ENCODE measurements at places on chromosomes 3 and 15. TPM values are rescaled to one million over a fixed set of nuclear protein-coding genes. Genes with fewer than 3 reads are reported as not detected.
A peak's percentile ranks its signal among the peaks of the same experiment; 100 is the strongest.

DNA sequence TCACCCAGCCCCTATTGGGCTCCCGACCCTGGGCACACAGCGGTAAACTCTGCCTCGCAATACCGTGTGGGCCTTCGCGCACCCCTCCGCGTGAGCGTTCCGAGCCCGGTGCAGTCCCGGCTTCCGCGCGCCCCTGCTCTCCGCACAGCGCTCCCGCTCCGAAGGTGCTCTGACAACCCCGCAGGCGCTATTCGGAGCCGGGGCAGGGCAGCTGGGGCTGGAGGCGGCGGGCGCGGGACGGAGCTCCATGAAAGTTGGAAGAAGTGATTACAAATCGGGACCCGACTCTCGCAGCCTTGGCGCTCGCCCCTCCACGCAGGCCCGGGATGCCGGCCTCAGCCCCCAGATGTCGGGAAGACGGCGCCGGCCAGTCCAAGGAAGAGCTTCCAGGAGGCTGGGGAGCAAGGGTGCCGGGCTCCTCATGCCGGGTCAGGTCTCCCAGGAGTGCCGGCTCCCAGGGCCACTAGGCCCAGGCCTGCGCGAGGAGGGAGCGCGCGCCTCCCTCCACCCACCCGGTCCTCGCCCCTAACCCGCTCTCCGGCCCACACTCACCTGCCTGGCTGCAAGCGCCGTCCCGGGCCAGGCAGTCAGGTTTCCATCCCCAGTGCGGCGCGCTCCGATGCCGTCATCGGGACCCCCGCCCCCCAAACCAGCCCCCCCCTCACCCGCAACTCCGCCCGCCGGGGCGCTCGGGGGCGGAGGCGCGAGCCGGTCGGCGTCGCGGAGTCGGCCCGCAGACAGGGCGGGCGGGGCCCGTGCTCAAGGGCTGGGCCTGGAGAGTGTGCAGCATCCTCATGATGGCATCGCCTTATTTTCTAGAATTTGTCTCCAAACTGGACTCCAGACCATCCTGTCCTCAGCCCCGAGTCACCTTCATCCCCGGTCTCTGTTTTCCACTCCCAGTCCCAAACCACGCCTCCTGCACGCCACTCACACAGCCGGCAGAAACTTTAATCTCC lies at the start of gene KIF7:
Gene KIF7, minus strand, starts transcription at position 621 of the 959 bp plus-strand sequence. CDS start 2,537 bp downstream, outside the sequence.
- H3K36me3 ChIP-seq = no peaks in the 10 kb centered on the region
- H3K4me1 ChIP-seq = peaks cover 18% of the 10 kb centered on the region
- peak within 1 kb of the TSS; percentile 82 for H3K27ac ChIP-seq
- peak within 1 kb of the TSS; percentile 92 for H3K4me3 ChIP-seq

DNA sequence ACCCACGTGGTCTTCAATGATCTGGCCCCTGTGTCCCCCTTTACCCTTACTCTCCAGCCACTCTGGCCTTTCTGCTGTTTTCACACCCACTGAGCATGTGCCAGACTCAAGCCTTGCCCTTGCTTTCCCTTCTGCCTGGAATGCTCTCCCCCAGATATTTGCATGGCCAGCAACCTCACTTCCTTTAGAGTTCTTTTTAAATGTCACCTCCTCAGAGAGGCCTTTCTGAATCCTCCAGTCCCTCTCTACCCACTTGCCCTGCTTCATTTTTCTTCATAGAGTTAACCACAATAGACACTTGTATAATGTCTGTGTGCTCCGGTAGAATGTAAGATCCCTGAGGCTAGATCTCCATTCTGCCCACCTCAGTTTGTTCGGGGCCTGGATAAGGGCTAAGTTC lies 39.4 kb upstream of the TIPARP start:
- H3K4me3 ChIP-seq = no peak overlapping the region
- H3K4me1 ChIP-seq = peaks cover 35% of the 10 kb centered on the region
- DNase-seq = no peak
- no peaks in the 10 kb centered on the region for H3K27me3 ChIP-seq
- H3K36me3 ChIP-seq = no peaks in the 10 kb centered on the region

- DNase-seq = no peak
- no peaks in the 10 kb centered on the region for H3K4me1 ChIP-seq
- H3K27ac ChIP-seq = no peak overlapping the region
- H3K27me3 ChIP-seq = peaks cover 17% of the 10 kb centered on the region
- H3K36me3 ChIP-seq = no peaks in the 10 kb centered on the region
Measured at GRCh38 chr15:69843276-69843899, 254.3 kb downstream of the TLE3 start.

Gene SST
- total RNA-seq = 1.6 TPM

- H3K27ac ChIP-seq = no peak overlapping the region
- H3K36me3 ChIP-seq = no peaks in the 10 kb centered on the region
- H3K4me1 ChIP-seq = no peaks in the 10 kb centered on the region
- H3K27me3 ChIP-seq = no peaks in the 10 kb centered on the region
- no peak overlapping the region for H3K4me3 ChIP-seq
- DNase-seq = no peak
Measured at GRCh38 chr15:60536314-60536713, 57.4 kb upstream of the ICE2 start.

- no peak overlapping the region for H3K27ac ChIP-seq
- H3K36me3 ChIP-seq = no peaks in the 10 kb centered on the region
- peaks cover 5% of the 10 kb centered on the region for H3K4me1 ChIP-seq
Measured at GRCh38 chr15:89127054-89127702, 38.9 kb downstream of the ABHD2 start.

- no peak overlapping the region for H3K27ac ChIP-seq
- H3K4me1 ChIP-seq = no peaks in the 10 kb centered on the region
- no peak overlapping the region for H3K4me3 ChIP-seq
Measured at GRCh38 chr15:49339656-49340055, 83.4 kb upstream of the FGF7 start.

DNA sequence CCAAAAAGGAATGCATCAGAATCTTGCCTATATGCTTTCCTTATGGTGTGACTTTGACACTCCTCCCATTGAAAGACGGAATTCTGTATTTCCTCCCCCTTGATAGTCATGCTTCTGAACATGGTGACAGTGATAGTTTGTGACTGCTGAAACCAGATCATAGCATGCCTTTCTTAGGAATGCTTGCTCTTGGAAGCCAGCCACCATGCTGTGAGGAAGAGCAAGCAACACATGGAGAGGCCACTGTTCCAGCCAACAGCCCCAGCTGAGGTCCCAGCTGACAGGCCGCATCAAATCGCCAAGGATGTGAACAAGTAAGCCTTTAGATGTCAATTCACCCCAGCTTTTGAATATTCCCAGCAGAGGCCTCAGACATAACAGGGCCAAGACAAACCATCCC lies 100.1 kb downstream of the IGF2BP2 start:
- no peaks in the 10 kb centered on the region for H3K36me3 ChIP-seq
- H3K4me3 ChIP-seq = no peak overlapping the region
- H3K27ac ChIP-seq = peak overlapping the region; percentile 27
- no peaks in the 10 kb centered on the region for H3K27me3 ChIP-seq

DNA sequence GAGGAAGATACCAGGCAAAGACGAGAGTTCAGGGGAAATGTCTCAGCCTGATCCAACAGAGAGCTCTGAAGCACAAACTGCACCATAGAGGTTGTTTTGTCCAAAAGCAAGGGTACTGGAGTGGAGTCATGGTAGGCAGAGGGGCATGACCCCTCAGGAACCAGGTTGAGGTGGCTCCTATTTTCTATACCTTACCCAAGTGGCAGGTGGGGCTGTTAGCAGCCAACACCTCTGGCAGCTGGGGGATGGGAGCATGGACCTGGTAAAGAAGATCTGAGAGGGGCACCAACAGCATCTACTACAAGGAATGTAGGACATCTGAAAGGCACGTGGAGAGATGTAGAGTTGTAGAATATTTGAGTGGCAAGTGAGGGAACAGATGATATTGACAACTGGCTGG lies 85.2 kb downstream of the GAP43 start:
- no peaks in the 10 kb centered on the region for H3K36me3 ChIP-seq
- H3K27ac ChIP-seq = no peak overlapping the region
- peaks cover 30% of the 10 kb centered on the region for H3K4me1 ChIP-seq
- no peak for DNase-seq
- no peaks in the 10 kb centered on the region for H3K27me3 ChIP-seq
- no peak overlapping the region for H3K4me3 ChIP-seq

DNA sequence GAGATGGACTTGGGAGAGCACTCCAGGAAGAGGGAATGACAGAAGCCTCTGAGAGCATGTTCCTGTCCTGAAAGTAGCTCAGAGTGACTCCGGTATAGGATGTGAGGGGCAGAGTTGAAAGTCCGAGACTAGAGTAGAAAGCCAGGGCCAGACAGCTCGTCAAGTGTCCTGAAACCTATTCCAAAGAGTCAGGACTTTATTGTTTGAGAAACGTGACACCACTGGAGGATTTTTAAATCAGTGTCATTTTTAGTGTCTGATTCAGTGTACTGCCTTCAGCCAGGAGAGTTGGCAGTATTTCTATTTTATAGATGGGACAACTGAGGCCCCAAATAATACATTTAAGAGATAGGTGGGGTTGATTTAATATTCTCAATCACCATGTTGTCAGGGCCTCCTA lies 1.6 kb upstream of the RBMS3 start:
- peak overlapping the region; percentile 87 for H3K4me3 ChIP-seq
- no peak overlapping the region for H3K27ac ChIP-seq
- H3K4me1 ChIP-seq = peaks cover 13% of the 10 kb centered on the region
- DNase-seq = no peak
- no peaks in the 10 kb centered on the region for H3K36me3 ChIP-seq

GRCh38 chr3:58567251-58567515 lies 10.0 kb downstream of the FAM107A start:
- H3K36me3 ChIP-seq = no peaks in the 10 kb centered on the region
- H3K4me1 ChIP-seq = peaks cover 27% of the 10 kb centered on the region
- no peak overlapping the region for H3K27ac ChIP-seq

- H3K27ac ChIP-seq = peak overlapping the region; percentile 55
- H3K4me1 ChIP-seq = peaks cover 17% of the 10 kb centered on the region
- peak; percentile 81 for DNase-seq
Measured at GRCh38 chr15:71115567-71116351, 488 bp downstream of the THSD4 start.

DNA sequence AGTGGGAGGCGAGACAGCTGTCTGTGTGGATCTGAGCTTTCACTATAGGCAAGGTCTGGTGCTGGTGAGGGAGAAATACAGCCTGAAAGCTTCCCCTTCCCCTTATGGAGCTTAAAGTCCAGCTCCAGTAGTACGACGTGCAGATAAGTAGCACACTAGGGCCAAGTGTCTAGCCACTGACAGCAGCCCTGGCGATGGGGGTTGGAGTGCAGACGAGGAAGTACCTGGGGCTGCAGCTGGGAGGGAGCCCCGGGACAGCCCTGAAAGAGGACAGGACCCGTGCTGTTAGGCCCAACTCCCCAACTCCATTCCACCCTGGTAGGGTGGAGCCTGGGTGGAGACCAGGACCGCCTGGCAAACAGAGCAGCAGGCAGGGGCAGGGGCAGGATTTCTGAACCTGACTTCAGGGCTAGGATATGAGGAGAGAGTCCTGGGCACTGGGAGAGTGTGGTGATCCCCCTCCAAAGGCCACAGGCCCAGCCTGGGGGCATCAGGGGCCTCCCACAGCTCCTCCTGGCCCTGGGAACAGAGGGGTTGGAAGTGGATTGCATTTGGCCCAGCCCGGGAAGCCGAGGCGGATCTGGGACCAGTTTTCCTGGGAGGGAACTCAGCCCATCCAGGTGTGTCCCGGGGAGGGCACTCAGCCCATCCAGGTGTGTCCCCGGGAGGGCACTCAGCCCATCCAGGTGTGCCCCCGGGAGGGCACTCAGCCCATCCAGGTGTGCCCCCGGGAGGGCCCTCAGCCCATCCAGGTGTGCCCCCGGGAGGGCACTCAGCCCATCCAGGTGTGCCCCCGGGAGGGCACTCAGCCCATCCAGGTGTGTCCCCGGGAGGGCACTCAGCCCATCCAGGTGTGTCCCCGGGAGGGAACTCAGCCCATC lies 42.8 kb downstream of the BDH1 start:
- H3K27me3 ChIP-seq = no peaks in the 10 kb centered on the region
- no peak overlapping the region for H3K27ac ChIP-seq
- DNase-seq = no peak
- no peaks in the 10 kb centered on the region for H3K36me3 ChIP-seq
- no peak overlapping the region for H3K4me3 ChIP-seq

- H3K4me1 ChIP-seq = no peaks in the 10 kb centered on the region
- no peak overlapping the region for H3K27ac ChIP-seq
- no peaks in the 10 kb centered on the region for H3K27me3 ChIP-seq
- DNase-seq = no peak
- no peak overlapping the region for H3K4me3 ChIP-seq
Measured at GRCh38 chr3:26655231-26655630, 32.7 kb downstream of the LRRC3B start.

- no peak overlapping the region for H3K4me3 ChIP-seq
- H3K36me3 ChIP-seq = no peaks in the 10 kb centered on the region
- H3K4me1 ChIP-seq = no peaks in the 10 kb centered on the region
- no peak for DNase-seq
- no peak overlapping the region for H3K27ac ChIP-seq
- no peaks in the 10 kb centered on the region for H3K27me3 ChIP-seq
Measured at GRCh38 chr15:87118435-87118834, 1038.8 kb downstream of the AGBL1 start.

Gene GOLGA8S
- 0.13 TPM for total RNA-seq

- no peak overlapping the region for H3K27ac ChIP-seq
- H3K4me3 ChIP-seq = no peak overlapping the region
- no peaks in the 10 kb centered on the region for H3K36me3 ChIP-seq
- H3K4me1 ChIP-seq = no peaks in the 10 kb centered on the region
Measured at GRCh38 chr3:56962922-56963321, 97.5 kb upstream of the SPATA12 start.

GRCh38 chr15:100849021-100849854 lies 30.4 kb upstream of the ALDH1A3 start:
- DNase-seq = peak; percentile 79
- H3K4me3 ChIP-seq = peak overlapping the region; percentile 86
- H3K27me3 ChIP-seq = no peaks in the 10 kb centered on the region
- no peak overlapping the region for H3K27ac ChIP-seq
- H3K36me3 ChIP-seq = no peaks in the 10 kb centered on the region

DNA sequence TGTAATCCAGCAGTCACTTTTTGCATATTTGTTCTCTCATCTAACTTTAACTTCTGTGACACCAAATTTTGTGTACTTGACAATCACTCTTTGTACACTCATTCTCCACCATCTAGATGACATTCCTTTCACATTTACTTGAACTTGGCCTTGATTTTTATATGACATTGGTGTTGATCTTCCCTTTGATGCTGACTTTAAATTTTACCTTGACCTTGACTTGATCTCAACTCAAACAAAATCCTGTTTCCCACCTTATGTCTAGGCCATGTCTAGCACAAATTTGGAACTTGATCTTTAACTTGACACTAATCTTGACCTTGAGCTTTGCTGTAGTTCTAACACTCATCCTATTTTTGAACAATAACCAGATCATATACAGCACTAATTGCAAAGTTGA lies 33.2 kb downstream of the ROPN1B start:
- no peak overlapping the region for H3K27ac ChIP-seq
- no peak for DNase-seq
- no peak overlapping the region for H3K4me3 ChIP-seq
- H3K36me3 ChIP-seq = no peaks in the 10 kb centered on the region
- H3K27me3 ChIP-seq = no peaks in the 10 kb centered on the region

Gene FBLN2
- 636 TPM for total RNA-seq

- H3K36me3 ChIP-seq = peaks cover 8% of the 10 kb centered on the region
- H3K27me3 ChIP-seq = no peaks in the 10 kb centered on the region
- peak overlapping the region; percentile 36 for H3K4me3 ChIP-seq
Measured at GRCh38 chr3:124792341-124793040, 62.2 kb downstream of the UMPS start.

Data from GM23248 (cell line).